ENCODE measurements at places on chromosomes 4 and X.

DNA sequence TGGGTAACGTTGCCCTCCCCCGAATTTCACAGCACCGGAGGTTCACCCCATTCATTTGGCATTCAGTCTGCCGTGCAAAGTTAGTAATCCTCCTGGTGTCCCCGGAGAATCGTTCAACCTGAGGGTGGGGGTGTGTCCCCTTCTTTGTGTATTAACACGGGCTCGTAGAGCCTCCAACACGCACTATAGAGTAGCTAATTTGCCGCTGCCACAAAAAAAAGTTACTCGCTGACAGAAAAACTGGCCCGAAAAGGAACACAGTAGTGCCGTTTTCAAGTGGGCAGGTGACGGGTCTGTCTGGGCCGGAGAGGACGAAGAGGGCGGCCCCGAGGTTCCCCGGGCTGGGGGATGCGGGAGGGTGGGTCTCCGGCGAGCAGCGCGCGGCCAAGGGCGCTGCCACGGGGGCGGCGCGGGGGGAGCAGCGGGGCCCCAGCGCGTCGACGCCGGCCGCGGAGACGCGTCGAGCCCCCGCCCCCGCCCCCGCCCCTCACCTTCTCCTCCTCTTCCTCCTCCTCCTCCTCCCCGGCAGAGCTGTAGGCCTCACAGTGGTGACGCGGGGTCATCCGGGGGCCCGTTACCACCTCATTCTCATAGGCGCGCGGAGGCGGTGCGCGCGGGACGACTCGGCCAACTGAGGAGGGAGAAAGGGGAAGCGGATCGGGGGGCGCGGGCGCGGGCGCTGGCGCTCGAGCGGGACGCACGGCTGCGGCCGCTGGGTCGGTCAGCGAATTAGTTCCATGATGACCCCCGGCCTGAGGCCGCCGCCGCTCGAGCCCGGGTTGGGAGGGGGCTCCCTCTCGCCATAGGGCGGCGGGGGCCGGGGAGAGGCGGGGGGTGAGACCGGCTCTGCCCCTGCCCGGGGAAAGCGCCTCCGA, 571 bp downstream of the CCNI start:
- peak; percentile 26 for DNase-seq

DNA sequence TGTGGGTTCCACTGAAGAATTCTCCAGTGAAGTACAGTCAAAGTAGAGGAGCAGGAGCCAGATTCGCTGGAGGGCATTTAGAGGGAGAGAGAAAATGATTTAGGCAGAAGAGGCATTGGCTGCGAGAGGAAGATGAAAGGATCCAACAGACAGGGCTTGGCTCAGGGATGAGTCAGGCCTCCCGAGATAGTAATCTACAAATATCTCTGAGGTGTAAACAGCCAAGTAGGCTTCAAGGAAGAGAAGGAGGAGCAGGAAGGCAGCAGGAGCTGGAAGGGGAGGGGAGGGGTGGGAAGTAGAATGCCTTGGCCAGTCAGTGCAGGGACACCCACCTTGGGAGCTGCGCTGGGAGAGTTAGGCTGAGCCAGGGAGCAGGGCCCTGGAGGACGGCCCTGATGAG, 55.5 kb downstream of the PJA1 start:
- peak; percentile 83 for DNase-seq

DNA sequence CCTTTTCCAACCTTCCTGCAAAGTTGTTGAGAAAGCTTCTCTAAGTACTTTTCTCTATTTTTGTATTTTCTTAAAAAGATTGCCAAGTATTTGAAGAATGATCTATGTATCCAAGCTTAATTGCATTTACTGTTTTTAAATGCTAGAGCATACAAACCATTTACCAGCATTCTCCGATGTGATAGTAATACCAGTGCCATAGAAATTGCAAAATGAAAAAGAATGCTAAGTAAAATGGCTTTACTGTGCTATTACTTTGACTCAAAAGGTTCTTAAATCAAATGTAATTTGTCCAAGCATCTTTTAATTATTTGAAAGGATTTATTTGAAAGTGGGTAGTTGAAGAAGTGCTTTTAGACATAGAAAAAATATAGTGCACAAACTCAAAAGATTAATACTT, 1183.2 kb downstream of the RAPGEF2 start:
- no peak for DNase-seq

GRCh38 chr4:20403846-20404245, 152.1 kb downstream of the SLIT2 start:
- no peak for DNase-seq

DNA sequence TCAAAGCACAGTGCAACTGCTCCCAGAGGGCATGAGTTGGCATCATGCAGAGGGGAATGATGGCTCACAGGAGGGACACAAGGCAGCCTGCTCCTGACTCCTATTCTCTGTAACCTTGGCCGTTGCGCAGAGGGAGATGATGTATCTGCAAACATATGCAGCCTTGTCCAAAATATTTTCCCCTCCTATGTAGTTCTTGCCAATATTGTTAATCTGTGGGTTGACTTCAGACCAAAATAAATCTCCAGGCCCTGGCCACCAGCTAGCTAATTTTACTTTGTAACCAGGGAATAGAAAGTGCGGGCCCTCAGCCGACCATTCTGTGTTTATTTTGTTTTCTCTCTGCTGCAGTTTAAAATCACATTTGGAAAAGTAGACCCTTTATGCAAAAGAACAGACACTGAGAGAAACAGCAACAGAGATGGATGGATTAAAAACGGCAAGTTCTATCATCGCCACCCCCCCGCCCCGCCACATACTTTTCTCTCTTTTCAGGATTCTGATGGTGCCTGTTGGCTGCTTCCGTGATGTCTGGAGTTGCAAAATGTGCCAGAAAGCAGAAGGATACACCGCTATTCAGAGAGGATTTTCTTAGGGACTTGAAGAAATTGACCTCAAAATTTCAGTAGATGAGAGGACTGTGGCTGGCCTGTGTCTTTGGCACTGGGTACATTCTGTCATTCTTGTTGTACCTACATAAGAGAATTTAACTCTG, 185.3 kb upstream of the BCOR start:
- DNase-seq = no peak

- no peak for DNase-seq
Measured at GRCh38 chr4:127416115-127416514, 216.6 kb upstream of the INTU start.

GRCh38 chr4:129223945-129224344, 128.0 kb downstream of the C4orf33 start:
- DNase-seq = no peak

DNA sequence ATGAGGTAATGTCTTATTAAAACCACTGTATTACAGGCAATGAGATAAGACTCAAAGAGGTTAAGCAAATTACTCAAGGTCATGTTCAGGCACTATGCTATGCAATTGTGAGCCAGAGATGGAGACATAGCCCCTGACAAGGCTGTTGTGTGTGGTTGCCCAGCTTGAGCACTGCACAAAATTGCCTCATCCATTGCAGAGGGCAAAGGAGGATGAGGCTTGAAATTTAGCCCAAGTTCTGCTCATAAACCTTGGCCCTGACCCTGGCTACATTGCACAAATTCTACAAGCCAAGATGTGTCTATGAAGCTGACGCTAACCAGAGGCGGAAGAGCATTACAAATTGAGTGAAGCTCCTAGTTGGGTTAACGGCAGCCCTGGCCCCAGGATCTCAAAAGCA, 65.6 kb upstream of the PGM2 start:
- no peak for DNase-seq

GRCh38 chr4:183875251-183875825, 29.8 kb upstream of the STOX2 start:
- DNase-seq = no peak

GRCh38 chrX:68868902-68869800, 40.3 kb downstream of the EFNB1 start:
- peak; percentile 47 for DNase-seq

DNA sequence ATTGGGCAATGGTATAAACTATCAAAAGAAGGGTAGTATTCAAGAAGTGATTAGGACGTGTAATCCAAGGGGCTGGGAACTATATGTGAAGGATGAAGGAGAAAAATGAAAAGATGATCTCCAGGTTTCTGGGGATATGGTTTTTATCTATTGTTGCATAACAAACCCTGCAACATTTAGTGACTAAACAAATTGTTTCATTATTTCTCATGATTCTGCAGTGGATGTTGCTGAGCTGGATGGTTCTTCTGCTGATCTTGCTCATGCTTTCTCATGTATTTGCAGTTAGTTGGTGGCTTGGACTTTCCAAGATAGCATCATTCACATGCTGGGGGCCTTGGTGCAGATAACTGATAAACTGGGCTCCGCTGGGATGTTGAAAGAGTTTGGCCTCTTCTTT, 29.1 kb downstream of the PHOX2B start:
- no peak for DNase-seq

DNA sequence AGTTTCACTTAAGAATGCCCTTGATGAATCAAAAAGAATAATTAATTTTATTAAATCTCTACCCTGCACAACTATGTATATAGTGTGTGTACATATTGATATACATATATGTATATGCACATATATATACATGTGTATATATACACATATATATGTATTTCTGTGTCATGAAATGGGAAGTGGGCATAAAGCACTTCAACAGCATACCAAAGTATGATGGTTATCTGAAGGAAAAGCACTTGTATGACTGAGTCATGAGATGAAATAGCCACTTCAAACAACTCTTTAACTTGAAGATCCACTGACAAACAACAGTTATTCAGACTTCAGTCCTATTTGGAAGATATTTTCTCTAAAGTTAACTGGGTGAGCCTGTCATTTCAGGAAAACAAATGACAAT, 16.3 kb downstream of the RNF128 start:
- peak; percentile 2 for DNase-seq

GRCh38 chrX:21993265-21993664, 38.9 kb upstream of the PHEX start:
- DNase-seq = no peak

GRCh38 chrX:39581411-39581810, 516.3 kb downstream of the BCOR start:
- no peak for DNase-seq

DNA sequence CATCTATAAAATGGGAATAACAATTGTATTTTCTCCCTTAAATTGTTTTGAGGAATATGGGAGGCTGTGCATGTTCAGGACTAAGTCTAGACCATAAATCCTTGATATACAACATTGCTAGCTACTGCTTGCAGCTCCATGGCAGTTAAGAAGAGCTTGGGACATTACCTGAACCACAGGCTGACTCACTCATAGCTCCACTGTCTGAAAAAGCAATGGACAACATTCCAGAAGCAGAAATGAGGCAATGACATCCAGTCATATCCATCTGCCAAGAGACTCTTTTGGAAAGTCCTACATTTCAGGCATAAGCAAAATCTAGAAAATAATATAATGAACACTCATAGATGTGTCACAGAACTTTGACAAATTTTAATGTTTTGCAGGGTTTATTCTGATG, 167.3 kb upstream of the LEF1 start:
- peak; percentile 31 for DNase-seq

All from SW480 (cell line).